ENCODE measurements at places on chromosomes 12 and 14.

- DNase-seq: no peak
Measured at GRCh38 chr12:126719912-126720705, 1546.9 kb upstream of the TMEM132C start.

- DNase-seq: no peak
Measured at GRCh38 chr12:132140918-132141841, 2.9 kb downstream of the DDX51 start.

DNA sequence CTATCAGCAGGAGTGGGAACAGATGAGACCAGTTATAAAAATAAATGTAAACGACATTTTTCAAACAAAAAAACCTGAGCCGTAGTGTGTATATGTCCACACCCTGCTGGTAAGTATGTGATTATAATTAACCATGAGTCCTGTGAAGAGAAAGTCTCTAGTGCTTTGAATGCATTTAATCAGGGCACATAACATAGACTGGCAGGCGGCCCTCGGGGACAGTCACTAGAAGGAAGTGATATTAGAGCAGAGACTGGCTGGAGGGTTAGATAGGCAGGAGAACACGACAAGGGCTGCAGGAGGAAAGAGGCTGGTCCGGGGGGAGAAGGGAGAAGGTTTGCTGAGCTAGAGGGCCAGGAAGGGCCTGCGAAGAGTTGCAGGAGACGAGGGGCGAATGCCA, 23.8 kb upstream of the ELK3 start:
- DNase-seq: no peak

- no peak for DNase-seq
Measured at GRCh38 chr14:92945959-92946846, 23.3 kb downstream of the CHGA start.

- DNase-seq: no peak
Measured at GRCh38 chr14:25868521-25869314, 729.1 kb downstream of the NOVA1 start.

- DNase-seq: peak; percentile 36
Measured at GRCh38 chr14:41302776-41303175, 303.9 kb upstream of the LRFN5 start.
